ENCODE measurements at places on chromosomes 12 and 14. TPM values are rescaled to one million over a fixed set of nuclear protein-coding genes. Genes with fewer than 3 reads are reported as not detected.

SDR9C7 gene
- total RNA-seq = not detected

YAF2 gene
- 38.5 TPM for total RNA-seq

CLEC4A gene
- total RNA-seq = 1.3 TPM

SPX gene
- total RNA-seq = 0.54 TPM

STAC3 gene
- total RNA-seq = 5.5 TPM

BICDL1 gene
- total RNA-seq = 15.1 TPM

NEUROD4 gene
- total RNA-seq = not detected

RASSF8 gene
- total RNA-seq = 0.58 TPM

BIN2 gene
- total RNA-seq = 22.2 TPM

PRIMA1 gene
- total RNA-seq = not detected

KCNH3 gene
- total RNA-seq = 0.27 TPM

GPR135 gene
- 1.5 TPM for total RNA-seq

OTX2 gene
- not detected for total RNA-seq

SAMD15 gene
- total RNA-seq = 1.00 TPM

B4GALNT3 gene
- total RNA-seq = 0.17 TPM

ESPL1 gene
- 8.2 TPM for total RNA-seq

PIWIL1 gene
- total RNA-seq = not detected

SLC16A7 gene
- total RNA-seq = 22.4 TPM

DAO gene
- not detected for total RNA-seq

KRT78 gene
- not detected for total RNA-seq

EIF2S3B gene
- 0.83 TPM for total RNA-seq

LRRC43 gene
- not detected for total RNA-seq

TEX22 gene
- 2.8 TPM for total RNA-seq

SUSD6 gene
- 67.1 TPM for total RNA-seq

MMP17 gene
- total RNA-seq = 11.3 TPM

HCAR3 gene
- total RNA-seq = not detected

OTOGL gene
- total RNA-seq = not detected

NOS1 gene
- total RNA-seq = not detected

BCL2L14 gene
- not detected for total RNA-seq

TAS2R9 gene
- total RNA-seq = not detected

IAPP gene
- total RNA-seq = not detected

KRT72 gene
- not detected for total RNA-seq

AHNAK2 gene
- total RNA-seq = not detected

All from activated B cell treated with CpG ODN at 0.5 μM for 24 hours (primary cell).